Stimulated activated CD4-positive, alpha-beta T cell treated with anti-CD3 and anti-CD28 coated beads, Interleukin-4, amount 100 ng/mL, for 1 hour (primary cell): ENCODE measurements at places on chromosomes 5 and 9.

- no peak for DNase-seq
These were observed 21.9 kb downstream of the MACROH2A1 start for GRCh38 chr5:135376961-135377624.

GRCh38 chr9:21576331-21577189 is 94.4 kb upstream of the IFNE start:
- DNase-seq, result peak; percentile 14

GRCh38 chr5:91158011-91158410 is 225.1 kb downstream of the ARRDC3 start:
- no peak for DNase-seq

- no peak for DNase-seq
These were observed 649.5 kb downstream of the LRRC70 start for GRCh38 chr5:63228154-63228553.

DNA sequence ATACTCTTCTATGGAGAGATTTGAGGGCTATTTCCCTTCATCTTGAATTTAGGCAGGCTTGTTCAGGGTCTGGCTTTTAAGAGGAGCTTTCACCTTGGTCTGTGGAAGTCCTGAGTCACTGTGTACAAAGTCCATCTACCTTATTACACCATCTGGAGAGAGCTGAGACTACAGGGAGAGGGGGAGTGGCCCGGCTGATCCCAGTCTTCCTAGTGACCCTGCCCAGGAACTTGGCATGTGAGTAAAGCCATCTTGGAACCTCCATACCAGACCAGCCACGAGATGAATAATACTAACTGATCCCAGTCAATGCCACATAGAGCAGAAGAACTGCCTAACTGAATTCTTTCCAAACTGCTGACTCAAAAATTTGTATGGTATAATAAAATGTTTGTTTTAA is 8.4 kb upstream of the IL6ST start:
- no peak for DNase-seq

- no peak for DNase-seq
These were observed 281.4 kb downstream of the SPOCK1 start for GRCh38 chr5:137217599-137218200.
